ENCODE measurements at places on chromosomes 5 and 9.

- no peak for DNase-seq
Measured at GRCh38 chr5:21644032-21644431, 1209.1 kb downstream of the CDH12 start.

DNA sequence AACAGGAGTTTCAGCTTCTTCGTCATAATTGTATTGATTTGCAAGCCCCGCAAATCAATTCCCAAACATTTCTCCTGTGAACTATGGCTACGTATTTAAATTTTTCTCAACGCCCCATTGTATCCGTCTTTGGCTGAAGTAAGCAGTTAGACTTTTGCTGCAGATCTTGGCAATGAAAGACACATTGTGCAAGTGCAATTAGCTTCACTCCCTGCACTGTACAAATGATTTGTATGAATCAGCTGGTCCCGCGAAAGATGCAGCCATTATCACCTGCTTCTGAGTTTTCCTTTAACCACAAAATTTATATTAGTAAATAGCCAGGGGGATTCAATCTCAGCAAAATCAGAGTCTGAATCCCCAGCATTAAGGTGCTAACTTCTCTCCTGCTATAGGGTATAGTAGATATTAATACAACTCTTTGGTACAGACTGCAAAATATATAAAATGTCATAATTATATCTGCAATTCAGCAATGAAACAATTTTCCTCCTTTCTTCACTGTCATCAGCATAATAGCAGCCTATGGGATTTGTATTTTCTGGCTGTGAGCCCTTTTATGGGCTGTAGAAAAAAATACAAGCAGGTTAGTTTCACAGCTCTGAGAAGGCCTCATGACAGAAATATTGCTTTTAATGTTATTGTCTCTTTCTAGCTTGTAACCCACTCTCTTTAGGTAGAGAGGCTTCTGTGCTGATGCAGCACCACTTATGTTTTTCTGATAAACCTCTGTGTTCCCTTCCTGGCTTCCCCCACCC is 68.4 kb upstream of the SMARCA2 start:
- DNase-seq = no peak

- no peak for DNase-seq
Measured at GRCh38 chr5:34609951-34610441, 46.1 kb upstream of the RAI14 start.

DNA sequence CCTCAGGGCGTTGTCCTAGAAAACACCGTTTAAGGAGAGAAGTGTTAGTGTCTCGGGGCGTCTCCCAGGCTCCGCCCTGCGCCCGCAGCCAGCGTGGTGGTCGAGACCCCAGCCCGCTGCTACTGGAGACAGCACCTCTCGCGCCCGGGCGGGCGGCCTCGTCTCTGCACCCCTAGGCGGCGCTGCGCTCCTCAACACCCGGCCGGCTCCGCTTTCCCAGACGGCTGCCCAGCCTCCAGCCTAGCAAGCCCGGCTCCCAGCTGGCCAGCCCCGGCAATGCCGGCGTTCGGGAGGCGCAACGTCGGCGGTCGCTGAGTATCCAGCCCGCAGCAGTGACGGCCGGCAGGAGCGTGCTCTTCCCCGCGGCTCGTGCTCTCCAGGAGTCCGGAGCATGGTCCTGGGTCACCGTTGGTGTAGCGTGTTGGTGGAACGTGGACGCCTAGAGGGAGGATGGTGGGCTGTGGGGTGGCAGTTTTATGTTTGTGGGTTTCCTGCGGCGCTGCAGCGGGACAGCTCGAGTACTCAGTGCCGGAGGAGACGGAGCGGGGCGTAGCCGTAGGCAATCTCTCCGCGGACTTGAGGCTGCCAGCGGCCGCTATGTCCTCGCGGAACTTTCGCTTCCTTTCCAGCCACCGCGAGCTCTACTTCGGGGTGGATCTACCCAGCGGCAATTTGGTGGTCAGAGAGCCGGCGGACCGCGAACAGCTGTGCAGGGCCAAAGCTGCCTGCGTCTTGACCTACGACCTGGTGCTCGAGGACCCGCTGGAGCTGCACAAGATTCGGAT is 536 bp downstream of the PCDHAC1 start:
- no peak for DNase-seq

GRCh38 chr9:75658301-75658905 is 232.1 kb upstream of the PCSK5 start:
- no peak for DNase-seq

Data from esophagus squamous epithelium (tissue), 5 donors.